ENCODE measurements at places on chromosomes 11 and 22.

DNA sequence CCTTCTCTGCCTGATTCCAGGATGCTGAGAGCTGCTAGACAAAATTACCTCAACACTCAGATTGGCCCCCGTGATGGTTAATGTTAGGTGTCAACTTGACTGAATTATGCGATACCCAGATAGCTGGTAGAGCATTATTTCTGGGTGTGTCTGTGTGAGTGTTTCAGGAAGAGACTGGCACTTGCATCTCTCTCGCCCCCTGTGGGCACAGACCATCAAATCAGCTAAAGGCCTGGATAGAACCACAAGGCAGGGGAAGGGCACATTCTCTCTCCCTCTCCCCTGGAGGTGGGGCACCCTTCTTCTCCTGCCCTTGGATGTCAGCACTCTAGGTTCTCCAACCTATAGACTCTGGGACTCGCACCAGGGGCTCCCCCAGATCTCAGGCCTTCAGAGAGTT, 79.7 kb downstream of the KIRREL3 start:
- no peak for DNase-seq

DNA sequence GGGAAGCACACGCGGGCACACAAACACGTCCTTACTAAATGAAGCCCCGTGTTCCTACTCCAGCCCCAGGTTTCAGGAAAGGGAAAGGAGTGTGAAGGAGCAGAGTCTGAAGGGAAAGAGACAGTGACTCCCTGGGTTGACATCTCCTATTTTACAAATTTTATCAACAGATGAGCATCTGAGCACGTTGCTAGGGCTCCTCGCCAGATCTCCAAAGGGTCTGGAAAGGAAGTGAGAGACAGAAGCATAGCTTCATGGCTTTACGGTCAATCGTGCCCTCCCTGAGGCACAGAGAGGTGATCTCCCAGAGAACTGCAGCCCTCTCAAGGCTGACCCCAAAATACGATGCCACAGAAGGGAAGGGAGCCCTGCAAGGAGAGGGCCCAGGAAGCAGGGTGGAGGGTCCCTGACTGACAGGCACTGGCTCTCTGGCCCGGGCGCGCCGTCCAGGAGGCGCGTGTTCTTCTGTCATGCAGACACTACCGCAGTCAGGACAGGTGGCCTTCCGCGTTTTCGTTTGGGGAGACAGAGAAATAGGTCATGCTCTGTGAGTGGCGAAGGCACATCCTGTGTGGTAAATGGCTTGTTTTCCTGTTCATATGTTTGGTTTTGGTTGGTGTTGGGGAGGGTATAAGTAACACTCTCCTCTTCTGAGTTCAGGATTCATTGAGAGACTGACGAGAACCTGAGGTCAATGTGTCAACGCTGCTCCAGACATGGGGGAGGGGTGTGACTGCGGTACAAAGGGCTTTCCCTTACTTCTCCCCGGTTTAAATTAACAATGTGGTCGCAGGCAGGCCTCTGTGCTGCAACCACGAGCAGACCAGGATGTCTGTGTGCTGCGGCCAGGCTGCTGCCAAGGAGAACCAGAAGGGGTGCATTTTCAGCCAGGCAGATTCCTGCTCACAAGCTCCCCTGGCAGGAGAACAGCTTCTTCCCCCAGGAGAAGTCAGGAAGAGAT, 813.3 kb downstream of the OPCML start:
- DNase-seq = peak; percentile 3

DNA sequence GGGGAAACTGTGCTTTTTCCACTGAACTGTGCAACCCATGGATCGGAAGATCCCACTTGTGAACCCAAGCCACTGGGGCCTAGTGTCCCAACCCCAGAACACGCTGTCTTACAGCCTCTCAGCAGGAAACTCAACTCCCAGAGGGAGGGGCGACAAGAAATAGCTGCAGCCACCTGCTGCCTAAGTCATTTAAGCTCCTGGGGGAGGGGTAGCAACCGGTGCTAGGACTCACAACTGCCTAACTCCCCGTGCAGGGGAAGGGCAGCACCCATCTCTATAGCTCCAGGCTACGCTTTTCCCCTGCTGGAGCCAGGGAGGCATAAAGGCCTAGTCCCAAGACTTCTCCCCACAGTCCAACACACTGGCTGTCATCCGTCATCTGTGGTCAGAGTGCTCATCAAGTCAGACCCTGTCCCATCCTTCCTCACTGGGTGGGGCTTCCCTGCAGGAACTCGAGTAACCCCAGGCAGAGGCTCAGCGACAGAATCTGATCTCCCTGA, 363.0 kb downstream of the LUZP2 start:
- no peak for DNase-seq

GRCh38 chr11:9982796-9983579, 311.0 kb downstream of the SBF2 start:
- no peak for DNase-seq
